ENCODE measurements at places on chromosomes 7 and 10.

DNA sequence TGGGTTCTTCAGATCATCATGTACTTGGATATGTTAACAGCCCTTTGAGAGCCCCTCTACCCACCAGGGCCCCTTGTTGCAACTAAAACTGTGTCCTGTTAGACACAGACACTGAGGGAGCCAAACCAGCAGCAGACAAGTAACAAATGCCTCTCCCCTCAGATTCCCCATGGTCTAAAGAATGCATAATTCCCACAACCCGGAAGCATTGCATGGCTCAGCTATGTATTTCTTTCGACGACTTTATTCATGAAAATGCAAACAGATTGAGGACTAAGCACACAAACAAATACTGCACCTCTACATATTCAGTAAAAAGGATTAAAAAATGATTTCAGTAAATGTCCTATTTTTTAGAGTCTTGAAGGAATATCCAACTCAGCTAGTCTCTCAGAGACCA is 70.1 kb upstream of the HECW1 start:
- DNase-seq: no peak

DNA sequence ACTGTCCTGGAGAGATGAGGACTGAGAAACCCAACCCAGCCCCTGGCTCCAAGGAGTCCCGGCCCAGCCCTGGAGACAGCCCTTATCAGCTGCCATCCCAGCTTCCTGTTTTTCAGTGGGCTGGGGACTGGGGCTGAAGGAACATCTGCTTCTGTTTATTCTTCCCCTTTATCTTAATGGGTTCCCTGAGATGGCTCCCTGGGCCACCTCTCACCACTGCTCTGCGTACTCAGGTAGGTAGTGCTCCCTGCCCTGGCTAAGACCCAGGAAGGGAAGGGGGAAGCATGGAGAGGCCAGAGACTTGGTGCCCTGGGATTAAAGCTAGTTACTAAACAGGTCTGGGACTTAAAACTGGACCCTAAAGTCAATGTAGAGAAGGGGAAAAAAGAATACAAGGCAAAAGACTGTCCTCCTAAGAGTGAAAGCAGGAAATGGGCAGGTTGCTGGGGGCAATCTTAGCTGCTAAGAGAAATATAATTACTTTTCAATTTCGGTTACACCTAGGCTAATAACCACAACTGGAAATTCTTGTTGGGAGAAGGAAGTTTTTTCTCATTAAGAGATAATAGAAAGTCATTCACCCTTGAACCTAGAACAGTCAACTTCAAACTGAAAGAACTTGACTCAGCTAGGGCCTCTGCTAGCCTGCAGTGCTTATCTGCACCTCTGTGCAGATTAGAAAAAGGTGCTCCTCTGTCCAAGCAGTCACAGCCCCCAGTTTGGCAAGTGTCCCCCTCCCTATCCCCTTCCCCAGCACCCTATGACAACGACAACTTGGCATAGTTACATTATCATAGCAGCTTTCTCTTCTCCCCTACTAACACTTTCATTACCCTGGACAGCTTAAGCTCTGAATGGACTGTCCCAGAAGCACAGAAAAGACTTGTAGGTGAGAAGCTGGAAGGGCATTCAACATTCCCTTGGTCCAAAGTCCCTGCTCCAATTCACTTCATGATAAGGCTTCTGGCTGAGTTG is 65.6 kb upstream of the KDM7A start:
- DNase-seq: no peak

DNA sequence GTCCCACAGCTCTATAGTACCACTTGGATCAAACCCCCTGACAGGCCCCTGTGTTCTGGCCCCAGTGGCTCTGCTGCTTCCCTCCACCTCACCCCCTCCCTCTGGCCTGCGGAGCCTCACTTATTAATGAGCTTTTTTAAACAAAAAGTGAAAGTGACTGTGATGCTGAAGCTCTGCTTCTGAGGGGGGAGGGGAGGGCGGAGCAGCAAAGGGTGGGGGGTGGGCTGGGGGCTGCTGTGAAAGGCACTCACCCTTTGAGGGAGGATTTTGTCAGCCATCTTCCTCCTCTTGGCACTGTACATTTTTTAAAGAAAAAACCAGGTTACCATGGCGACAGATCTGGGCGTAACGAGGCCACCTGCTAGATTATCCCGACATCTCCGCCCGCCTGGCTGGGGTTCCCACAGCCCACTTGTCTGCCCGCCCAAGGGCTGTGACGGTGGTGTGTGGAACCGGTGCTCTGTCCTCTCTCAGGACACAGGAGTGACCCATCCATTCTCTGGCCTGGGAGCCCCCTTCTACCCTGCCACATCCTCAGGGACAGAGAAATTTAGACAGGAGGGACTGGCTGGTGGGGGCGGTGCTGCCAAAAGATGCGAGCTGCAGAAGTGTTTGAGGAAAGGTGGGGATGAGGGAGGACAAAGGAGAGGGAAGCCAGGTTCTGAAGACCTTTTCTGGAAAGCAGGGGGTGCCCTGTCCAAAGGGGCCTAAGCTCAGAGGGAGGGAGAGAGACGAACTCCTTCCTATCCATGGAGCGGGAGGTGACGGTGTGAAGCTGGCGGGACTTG is 4.9 kb downstream of the SMARCD3 start:
- DNase-seq: peak; percentile 69

- no peak for DNase-seq
Observed at GRCh38 chr10:120630266-120630665, 173.2 kb downstream of the PLPP4 start.

GRCh38 chr7:142939226-142939910 is at the start of gene LLCFC1:
LLCFC1 (plus strand) TSS chr7:142939484; CDS start chr7:142939622, 138 bp downstream.
- no peak for DNase-seq

GRCh38 chr7:12751764-12752163 is 64.3 kb downstream of the ARL4A start:
- no peak for DNase-seq

DNA sequence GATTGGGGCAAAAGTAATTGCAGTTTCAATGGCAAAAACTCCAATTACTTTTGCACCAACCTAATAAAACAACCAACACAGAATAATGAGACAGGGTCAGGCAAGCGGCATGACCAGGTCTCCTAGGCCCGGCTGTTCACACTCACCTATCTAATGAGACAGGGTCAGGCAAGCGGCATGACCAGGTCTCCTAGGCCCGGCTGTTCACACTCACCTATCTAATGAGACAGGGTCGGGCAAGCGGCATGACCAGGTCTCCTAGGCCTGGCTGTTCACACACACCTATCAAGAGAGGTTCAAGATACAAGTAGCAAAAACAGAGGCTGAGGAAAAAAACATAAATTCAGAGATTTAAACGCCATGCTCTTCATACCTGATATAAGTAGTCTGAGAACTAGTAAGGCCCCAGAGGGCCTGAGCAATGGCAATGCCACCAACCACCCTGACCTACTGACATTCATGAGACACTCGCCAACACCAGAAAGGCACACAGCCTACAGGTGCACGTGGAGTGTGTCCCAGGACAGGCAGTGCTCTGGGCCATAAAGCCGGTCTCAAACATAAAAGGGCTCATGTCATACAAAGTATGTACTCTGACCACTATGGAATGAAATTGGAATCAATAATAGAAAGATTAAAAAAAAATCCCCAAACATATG is 40.6 kb upstream of the NCAPG2 start:
- DNase-seq: no peak

- DNase-seq: no peak
Observed at GRCh38 chr7:134502463-134503371, 24.6 kb upstream of the AKR1B10 start.

- no peak for DNase-seq
Observed at GRCh38 chr10:15112657-15113056, 15.5 kb downstream of the RPP38 start.

DNA sequence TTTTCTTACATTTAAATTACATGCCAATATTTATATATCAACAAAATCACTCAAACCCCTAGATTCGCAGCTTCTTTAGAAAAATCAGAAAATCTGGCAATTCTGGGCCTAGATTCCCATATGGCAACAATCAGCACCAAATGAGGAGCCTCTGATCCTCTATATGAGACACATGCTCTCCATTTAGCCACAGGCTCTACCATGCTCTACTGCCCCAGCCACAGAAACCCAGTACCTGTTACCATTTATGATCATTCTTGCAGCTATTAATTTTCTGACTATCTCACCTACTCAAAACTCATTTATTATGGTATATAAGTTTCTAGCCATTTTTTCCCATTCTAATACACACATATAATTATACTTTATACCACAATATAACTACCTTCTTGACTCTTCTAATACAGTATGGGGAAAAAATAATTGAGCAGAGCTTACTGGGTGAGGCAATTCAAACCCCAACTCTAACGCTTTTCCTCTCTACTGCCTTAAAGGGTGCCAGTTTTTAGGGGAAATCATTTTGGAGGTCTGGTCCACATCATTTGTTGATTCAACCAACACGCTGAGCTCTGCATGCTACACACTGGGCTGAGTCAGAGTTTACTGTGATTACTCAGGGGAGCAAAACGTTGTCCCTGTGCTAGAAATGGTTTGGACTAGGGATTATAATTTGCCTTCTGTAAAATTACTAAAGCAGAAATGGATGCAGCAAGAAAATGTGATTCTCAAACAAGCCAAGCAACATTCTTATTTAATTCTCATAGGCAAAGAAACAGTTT is 11.6 kb downstream of the PDLIM1 start:
- no peak for DNase-seq

DNA sequence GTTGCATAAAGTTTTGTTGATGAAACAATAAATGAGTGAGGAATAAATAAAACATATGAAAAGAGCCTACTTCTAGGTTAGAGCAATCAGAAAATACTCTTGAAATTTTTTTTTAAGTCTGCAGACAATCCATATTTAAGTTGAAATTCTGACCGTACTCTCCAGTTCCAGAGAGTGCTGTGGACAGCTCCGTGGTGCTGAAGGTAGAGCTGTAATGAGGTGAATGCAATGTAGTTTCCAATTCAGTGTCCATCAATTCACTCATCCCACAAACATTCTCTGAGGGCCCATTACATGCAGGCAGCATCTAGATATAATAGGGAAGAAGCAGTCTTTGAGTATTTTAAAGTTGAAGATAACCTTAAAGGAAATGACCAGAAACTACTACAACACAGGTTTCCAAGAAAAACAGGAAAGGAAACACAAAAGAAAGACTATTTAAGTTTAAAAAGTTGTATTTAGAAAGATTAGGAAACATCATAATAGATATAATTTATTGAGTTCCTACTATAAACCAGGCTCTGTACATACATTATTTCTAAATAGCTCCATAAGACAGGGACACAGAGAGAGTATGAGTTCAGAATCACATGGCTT is 44.0 kb upstream of the CRTAC1 start:
- no peak for DNase-seq

DNA sequence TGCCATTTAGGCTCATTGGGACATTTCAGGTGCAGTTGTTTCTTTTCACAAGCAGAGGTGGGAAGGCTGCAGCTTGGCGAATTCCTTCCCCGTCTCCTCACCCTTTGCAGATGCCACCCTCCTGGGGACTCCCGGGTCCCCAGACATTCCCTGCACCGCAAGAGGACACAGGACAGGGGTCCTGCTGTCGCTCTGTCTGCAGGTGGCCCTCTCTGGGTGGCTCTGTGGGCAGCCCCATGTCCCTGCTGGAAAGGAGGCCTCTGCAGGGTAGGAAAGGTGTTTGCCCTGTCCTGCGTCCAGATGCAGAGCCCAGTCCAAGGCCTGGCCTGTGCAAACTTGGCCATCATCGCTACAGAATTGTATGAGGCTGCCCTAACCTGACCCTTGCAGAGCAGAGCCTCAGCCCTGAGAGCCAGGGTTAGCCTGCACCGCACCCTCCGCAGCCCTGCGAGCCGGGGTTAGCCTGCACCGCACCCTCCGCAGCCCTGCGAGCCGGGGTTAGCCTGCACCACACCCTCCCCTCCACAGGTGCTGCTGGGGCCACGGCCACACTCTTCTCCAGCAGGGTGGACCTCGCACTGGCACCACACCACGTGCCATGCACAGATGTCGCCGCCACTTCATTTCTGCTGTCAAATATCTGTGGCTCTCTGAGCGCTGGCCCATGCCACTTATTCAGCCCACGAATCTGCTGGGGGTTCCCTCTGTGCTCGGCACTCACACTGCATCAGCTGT is 61.0 kb downstream of the CFAP46 start:
- no peak for DNase-seq

GRCh38 chr7:158887594-158887993 is 31.2 kb downstream of the DYNC2I1 start:
- no peak for DNase-seq

DNA sequence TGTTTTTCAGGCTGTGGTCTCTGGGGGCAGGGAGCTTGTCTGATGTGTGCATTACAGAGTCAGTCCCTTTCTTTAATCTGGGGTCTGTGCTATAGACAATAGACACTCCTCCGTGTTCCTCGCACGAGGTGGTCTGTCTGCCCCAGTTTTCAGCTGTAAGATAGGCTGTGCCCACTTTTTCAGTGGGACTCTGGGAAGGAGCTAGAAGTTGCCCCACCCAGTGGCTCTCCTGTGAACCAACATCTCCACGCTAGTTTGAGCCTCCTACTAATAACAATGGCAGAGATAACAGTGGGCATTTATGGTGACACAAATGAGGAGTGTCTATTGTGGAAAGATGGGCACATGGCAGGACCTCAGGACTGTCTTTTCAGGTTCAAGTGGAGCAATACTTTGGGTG is 44.0 kb downstream of the ADRB1 start:
- DNase-seq: no peak

GRCh38 chr7:103988468-103989199 is 824 bp downstream of the RELN start:
- no peak for DNase-seq

DNA sequence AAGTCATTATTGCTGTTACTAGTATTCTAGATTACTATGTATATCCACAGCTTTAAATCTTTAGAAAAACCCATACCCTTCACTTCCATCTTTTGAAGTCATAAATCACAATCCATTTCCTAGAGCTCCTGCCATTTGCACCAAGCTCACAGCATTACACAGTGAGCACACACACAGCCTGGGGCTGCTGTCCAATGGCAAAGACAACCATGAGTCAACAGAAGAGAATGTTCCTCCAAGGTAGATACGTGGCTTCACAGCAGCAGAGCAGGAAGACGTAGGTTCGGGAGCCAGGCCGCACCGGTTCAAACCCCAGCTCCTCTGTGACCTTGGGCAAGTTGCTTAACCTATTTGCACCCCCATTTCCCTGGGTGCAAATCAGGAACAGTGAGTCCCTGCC is 234.6 kb downstream of the DIP2C start:
- DNase-seq: no peak

GRCh38 chr10:132855889-132856288 is 69.9 kb upstream of the NKX6-2 start:
- no peak for DNase-seq

- no peak for DNase-seq
Observed at GRCh38 chr10:21452203-21452602, 73.3 kb downstream of the SKIDA1 start.

Data from activated CD8-positive, alpha-beta memory T cell treated with anti-CD3 and anti-CD28 coated beads for 24 hours (primary cell).